Activated T-cell treated with anti-CD3 and anti-CD28 coated beads for 1 hour (primary cell): ENCODE measurements at places on chromosomes 2 and 18.

DNA sequence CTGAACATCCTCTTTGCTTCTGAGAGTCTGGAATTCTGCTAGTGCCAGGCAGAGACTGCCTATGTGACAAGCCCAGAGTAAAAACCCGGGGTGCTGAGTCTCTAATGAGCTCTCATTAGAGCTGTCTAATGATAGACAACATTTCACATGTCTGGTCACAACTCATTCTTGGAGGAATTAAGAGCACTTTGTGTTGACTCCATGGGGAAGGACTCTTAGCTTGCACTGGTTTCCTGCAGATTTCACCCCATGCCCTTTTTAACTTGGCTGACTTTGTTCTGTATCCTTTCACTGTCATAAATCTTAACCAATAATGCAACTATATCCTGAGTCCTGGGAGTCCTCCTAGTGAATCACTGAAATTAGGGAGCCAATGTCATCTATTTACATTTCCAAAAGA, 33.5 kb downstream of the FBXO15 start:
- no peak for DNase-seq

- no peak for DNase-seq
These were observed 435.6 kb upstream of the HS6ST1 start for GRCh38 chr2:128754246-128754724.

DNA sequence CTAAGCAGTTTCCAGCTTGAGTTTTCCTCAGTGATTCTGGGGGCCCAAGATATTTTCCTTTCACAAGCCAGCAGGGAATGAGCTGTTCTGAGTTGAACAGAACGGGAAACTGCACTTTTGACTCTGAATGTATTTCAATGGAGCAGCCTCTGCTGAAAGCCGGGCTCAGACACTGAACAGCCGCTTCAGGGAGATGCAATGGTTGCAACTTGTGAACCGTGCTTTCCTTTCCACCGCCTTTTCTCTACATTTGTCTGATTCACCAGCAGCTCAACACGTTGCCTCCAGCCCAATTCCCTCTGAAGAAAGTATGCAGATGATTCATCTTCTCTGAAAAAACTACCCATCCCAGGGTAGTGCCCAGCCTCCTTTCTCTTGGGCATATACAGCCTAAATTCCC, 119.3 kb upstream of the PKDCC start:
- DNase-seq = no peak

- DNase-seq = no peak
These were observed 3.6 kb upstream of the TTC21B start for GRCh38 chr2:165957030-165957675.

DNA sequence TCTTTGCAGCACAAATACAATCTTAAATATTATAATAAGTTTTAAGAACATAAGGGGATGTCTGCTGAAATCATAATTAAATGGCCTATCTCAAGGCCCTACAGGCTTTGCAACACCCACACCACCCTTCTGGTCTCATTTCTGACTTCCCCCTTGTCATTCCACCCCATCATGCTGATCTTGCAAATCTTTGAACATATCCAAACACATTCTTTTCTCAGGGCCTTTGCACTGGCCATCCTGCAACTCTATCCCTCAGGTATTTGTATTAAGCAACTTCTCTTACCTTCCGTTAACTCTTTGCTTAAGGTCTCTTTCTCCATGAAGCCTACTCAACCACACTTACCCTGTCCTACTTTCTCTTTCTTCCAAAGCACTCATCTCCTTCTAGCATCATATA, 51.8 kb upstream of the CCDC150 start:
- no peak for DNase-seq

GRCh38 chr2:238382381-238382781, 44.3 kb upstream of the ASB1 start:
- DNase-seq = no peak

- no peak for DNase-seq
These were observed 3.2 kb downstream of the STK25 start for GRCh38 chr2:241505086-241505780.

- no peak for DNase-seq
These were observed 16.1 kb upstream of the CD207 start for GRCh38 chr2:70851704-70852103.

- DNase-seq = no peak
These were observed 642.0 kb downstream of the DPP10 start for GRCh38 chr2:115084446-115084845.

GRCh38 chr2:19775838-19776237, 125.9 kb downstream of the TTC32 start:
- no peak for DNase-seq
